ENCODE measurements at places on chromosomes 7 and 10.

DNA sequence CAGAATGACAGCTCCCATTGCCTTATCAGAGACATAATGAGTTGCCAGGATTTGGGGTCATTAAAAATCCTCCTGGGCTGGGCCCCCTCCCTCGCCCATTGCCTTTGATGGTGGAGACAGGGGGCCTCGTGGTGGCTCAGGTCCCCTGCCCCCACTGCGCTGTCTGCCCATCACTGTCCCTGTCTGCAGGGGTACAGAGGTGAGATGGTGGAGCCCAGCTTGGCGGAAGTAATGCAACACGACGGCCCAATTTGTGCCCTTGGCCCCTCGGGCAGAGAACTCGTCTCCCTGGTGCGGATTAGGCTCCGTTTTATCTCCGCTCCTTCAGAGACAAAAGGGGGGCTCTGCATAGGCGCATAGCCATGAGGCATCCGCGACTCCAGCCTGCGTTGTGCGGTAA is 152.4 kb upstream of the UNC5B start:
- DNase-seq, result no peak

- DNase-seq, result no peak
Measured at GRCh38 chr7:141674702-141675101, 27.3 kb downstream of the DENND11 start.

DNA sequence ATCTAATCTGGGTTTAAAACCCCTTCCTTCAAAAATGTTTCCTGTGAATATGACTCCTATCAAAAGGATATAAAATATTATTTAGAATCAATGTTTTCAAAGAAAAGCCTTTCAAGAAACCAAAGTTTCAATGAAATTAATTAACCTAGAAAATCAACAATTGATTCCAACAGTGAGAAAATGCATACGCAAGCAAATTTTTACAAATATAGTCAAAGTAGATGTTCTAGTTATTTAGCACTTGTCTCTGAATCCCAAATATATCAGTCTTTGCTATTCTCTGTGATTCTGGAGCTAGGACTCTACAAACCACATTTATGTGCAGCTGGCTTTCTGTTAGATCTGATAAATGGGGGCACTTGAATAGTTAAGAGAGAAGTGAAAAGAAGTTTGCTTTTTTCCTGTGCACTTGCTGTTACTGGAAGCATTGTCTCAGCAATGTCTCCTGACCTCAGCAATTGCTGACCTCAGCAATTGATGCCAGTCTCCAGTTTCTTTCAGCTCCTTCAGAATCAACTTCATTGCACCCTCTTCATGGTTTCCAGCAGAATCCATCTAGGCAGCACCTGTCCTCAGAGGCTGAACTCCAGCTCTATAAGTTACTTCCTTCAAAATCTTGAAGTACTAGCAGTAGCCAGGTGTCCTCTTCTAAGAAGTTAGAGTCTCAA is 879.9 kb upstream of the LRRN3 start:
- no peak for DNase-seq

DNA sequence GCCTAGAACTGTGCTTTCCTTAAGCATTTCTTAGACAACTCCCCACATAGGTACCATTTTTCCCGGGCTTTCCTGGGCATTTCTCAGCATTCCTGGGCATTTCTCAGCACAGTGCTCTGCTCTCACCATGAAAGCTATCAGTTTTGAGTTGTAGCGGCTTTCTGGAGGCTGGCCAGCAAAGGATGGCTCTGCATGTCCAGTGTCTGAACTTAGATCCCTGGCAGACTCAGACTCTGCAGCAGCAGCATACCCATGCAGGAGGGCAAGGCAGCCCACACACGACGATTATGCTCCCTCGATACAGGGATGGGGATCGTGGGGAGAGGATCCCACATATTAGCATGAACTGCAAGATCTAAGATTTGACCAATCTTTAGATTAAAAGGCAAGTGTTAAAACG is 248.9 kb upstream of the MKI67 start:
- DNase-seq, result no peak

GRCh38 chr7:46468753-46469356 is 547.8 kb upstream of the IGFBP3 start:
- DNase-seq, result no peak

DNA sequence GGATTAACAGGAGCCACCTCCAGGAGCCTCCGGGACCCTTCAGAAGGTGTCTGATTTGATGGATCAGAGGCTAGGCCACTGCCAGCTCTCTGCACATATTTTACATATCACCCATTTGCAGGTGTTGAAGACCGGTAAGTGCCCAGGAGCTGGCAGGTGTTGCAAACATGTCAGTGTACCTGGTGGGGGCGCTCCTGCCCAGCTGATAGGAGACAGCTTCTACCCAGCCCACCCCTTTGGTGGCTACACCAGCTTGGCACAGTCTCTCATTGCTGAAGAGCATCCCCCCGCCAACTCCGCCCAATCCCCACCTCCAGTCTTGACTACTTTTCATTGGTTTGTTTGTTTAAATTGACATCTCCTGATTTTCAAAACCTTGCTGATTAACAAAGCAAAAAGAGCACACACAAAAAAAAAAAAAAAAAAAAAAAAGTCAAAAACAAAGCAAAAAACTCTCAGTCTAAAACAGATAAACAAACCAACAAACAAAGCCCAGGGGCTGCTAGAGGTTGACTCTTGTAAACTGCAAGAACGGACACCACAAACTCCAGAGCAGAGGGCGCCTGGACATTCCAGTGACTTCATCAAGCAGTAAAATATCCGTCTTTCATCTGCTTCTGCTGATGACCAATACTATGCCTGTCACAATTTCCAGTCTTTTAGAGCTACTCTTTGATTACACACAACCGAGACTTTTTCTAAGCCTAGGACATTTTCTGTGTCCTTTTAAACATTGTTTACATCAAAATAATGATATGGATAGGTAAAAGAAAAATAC is 275.3 kb downstream of the NRG3 start:
- no peak for DNase-seq

DNA sequence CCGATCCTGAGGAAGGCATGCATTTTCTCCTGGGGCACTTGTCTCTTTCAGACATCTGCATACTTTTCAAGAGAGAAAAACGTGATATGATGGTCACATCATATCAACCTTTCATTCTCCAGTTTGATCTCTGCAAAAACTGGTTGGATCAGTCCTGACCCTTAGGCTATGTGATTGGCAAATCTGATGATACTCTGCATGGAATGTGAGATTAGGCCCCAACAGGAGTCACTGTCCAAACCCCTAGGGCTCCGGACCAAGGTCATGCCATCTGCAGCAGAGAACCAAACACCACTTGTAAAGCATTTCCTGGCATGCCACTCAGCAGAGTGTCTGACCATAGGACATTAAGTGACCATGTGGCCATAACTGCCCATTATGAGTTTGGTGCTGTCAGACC is 8.6 kb downstream of the GCK start:
- no peak for DNase-seq

Measured in GDM1 (cell line).